Osteoblast (primary cell): ENCODE measurements at places on chromosomes 5 and 9. TPM values are rescaled to one million over a fixed set of nuclear protein-coding genes. Genes with fewer than 3 reads are reported as not detected.

SPIN1 gene
- total RNA-seq, result 159 and 162 TPM in 2 replicates

GRCh38 chr5:28580616-28581015, 1542.2 kb upstream of the CDH9 start:
- no peak for DNase-seq

GRCh38 chr9:32574858-32575257, 1.9 kb upstream of the NDUFB6 start:
- no peak for DNase-seq

GRCh38 chr5:149886692-149887470, 57.7 kb downstream of the PDE6A start:
- no peak for DNase-seq

DNA sequence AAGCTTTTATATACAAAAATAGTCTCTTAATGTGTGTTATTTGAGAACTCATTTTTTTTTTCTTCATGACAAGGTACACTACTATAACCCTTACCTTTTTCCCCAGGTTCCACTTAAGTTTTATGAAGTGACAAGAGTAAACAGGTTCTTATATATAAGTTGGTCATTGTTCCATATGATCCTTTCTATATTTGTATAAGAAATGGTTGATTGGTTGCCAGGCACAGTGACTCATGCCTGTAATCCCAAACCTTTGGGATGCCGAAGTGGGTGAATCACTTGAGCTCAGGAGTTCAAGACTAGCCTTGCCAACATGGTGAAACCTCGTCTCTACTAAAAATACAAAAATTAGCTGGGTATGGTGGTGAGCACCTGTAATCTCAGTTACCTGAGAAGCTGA, 108.3 kb downstream of the PCSK1 start:
- DNase-seq, result peak; percentile 53

- DNase-seq, result no peak
Measured at GRCh38 chr9:130756037-130756436, 62.5 kb downstream of the EXOSC2 start.

- peak; percentile 46 for DNase-seq
Measured at GRCh38 chr9:89375191-89375760, 57.0 kb downstream of the SECISBP2 start.

GRCh38 chr5:464843-465590, 22.0 kb downstream of the EXOC3 start:
- peak; percentile 39 for DNase-seq

GRCh38 chr9:122370303-122370702, 521 bp upstream of the PTGS1 start:
- no peak for DNase-seq

GRCh38 chr9:11135851-11136250, 523.0 kb upstream of the PTPRD start:
- DNase-seq, result no peak

DNA sequence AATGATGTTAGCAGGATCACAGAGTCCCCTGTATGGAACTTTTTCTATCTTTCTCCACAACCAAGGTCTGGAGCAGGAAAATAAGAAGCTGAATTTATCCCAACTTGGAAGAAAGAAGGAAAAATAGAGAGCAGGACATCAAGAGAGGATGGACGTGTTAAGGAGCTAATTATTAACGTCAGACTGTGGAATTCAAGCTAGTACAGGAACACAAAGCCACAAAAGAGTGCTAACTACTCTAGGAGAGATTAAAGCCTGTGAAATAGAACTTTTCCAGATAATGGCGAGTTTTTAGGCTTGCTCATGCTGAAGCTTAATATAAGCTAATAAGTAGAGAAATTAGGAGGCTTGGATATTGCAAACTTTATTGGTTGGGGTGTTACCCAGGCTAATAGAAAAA, 632 bp upstream of the SPINK13 start:
- DNase-seq, result no peak
